ENCODE measurements at places on chromosomes 7 and 10.

DNA sequence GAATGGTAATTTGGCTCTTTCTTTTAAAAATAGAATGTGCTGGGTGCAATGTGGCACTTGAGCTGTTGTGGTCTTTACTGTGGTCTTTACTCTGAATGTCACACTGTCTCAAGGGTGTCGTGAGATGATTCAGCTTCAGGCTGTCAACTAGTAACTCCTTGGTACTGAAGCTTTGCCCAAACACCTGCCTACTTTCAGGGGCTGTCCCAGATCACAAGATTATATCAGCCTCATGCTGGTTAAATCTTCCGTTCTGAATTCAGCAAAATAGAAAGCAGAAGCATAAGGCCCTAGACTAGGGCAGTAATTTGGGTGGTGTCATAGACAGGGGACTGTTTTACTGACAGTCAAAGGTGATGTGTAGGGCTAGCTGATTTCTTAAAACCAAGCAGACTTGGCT, 110.9 kb downstream of the BAMBI start:
- DNase-seq = no peak

GRCh38 chr7:101435461-101436220, 73.0 kb downstream of the COL26A1 start:
- no peak for DNase-seq

GRCh38 chr10:5892007-5892406, 2.0 kb downstream of the FBH1 start:
- no peak for DNase-seq

DNA sequence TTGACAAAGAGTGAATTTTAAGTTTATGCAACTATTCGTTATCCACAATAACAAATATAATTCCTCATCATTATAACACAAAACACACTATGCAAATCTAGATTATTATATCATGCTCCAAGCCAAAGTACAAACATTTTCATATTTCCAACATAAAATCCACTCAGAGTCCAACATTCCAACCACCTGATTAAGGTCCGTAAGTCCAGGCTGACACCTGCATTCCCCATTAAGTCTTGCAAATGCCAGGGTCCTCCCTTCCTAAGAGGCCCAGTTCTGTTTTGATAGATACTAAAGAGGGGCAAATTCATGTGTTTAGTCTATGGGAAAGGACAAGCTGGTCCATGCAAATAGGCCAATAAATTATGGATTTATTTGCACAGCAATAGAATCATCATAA, 206.1 kb downstream of the POU6F2 start:
- no peak for DNase-seq

GRCh38 chr10:105071980-105072379, 430.9 kb downstream of the SORCS3 start:
- no peak for DNase-seq

DNA sequence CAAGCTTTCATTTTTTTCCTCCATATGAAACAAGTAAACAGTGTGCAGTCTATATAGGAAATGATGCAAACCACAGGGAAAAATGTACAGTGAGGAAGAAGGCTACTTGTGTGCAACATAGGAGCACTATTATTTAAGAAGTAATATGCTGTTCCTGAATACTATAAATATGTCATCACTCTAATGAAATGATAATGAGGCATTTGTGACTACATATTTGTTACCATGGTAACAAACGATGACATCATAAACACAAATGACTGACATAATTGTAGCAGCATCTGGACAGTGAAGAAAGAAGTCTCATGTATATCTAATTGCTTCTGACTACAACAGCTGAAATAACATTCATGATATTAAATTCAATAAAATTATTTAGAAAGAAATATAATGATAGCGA, 164.8 kb downstream of the C7orf25 start:
- no peak for DNase-seq

DNA sequence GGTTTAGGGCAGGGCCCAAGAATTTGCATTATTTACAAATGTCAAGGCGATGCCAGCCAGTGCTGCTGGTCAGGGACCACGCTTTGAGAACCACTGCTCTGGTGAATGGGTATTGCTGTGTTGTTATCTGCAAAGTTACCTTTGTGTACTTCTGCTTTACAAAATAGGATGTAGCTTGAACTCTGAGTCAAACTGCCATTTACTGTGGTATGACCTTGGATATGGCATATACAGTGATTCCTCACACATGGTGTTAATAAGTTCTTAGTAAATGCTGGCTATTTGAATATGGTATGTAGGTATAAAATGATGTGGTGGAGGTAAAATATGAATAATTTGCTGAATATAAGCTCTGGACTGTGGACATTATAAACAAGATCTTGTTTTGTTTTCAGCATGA, 148.9 kb downstream of the AUTS2 start:
- DNase-seq = no peak

DNA sequence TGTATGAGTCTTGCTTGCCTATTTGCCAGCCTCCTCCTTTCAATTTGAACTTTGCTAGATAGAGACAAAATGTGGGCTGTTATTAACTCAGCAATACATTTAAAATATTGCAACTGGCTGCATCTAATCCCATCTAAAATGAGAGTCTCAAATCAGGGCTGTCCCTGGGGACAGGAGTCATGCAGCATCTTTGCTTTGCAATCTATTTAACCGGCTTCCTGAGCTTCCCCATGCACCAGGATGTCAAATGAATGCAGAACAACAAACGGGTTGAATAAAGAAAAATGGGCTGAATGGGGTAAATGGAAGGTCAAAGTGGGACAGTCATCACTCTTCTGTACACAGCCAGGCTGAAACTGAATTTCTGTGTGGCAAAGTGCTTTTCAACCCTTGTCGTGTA, 89.2 kb downstream of the AOAH start:
- no peak for DNase-seq

DNA sequence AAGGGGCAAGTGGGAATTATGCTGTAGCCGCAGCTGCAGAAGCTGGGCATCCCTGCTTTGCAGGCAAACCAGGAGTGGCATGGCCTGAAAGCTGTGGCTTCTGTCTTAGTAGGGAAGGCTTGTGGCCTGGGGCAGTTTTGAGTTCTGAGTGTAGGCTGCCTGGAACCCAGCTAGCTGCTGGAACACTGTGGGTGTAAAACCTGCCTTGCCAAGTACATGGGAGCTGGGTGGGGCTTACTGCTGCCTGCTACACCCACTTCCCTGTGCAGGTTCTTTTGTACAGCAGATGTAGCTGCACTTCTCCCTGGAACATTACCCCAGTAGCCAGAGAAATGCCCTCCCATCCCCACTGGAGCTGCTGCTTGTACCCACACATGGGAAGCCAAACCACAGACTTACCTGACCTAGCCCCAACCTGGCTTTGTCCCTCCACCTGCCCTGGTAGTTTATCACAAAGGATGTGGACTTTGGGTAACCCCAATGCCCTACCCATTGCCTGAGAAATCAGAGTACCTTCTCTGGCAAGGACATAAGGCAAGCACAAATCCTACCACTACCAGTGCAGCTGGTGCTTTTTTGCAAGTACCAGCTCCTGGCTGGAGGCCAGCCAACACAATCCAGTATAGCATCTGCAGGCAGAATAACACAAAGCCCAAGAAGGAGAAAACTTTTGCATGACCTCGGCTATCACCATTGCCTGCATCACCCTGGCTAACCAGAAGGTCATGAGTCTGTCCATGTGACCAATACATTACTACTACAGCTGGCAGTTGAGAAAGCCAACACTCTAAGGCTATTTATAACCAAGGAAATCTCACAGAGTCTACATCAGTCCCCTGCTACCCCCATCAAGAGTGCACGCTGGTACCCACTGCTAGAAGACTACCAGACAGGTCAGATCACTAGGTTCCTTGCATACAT, 26.5 kb upstream of the PPP1R3A start:
- DNase-seq = peak; percentile 62

DNA sequence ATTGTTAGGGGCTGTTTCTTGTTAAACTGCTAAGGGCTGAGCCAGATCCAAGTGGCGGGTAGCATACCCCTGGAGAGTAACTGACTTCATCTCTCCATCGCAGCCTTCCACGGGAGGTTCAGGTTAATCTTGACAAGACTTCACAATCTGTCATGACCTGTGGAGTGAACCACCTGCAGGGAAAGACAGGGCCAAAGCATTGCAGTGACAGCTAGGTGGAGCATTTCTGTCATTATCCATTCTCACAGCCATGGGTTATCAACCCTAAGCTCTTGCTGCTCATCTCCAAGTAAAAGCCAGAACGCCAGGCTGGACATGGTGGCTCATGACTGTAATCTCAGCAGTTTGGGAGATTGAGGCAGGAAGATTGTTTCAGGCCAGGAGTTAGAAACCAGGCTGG, 17.2 kb downstream of the ABCC2 start:
- no peak for DNase-seq

DNA sequence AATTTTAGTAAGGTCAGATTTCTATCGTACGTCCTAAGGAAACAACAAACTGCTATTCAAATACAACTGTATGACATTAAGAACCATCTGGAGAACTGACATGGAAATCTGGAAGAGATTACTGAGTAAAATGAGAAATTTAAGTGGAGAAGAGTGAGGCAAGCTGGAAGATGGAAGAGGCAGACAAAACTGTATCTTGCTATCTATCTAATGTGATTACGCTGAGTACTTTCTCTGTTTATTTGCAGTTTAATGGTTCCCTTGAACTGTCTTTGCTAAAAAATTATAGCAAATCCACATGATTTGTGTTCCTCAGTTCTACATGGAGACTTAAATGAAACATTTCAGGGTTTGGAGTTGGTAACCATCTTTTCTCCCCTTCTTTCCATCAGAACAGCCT, 927.1 kb upstream of the MBL2 start:
- DNase-seq = no peak

DNA sequence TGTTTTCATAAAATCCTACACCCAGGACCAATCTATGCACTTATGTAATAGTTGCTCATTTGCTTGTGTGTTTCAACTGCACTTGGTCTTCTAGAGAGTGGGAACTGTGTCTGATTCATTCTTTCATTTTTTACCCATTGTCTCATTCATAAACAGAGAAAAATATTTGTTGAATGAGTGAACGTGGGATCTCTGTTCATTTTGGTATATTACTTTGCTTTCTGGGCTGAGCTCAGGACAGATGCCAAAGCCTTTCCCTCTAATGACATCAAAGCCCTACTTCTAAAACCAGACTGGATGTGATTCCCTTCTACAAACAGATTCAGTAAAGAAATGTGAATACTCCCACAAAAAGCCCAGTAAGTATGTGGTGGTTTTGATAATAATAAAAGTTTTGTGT, 145.2 kb downstream of the ST7 start:
- DNase-seq = no peak
